ENCODE measurements at places on chromosomes 1 and 21.

GRCh38 chr1:28199328-28200233 is 23.1 kb upstream of the PTAFR start:
- DNase-seq: no peak

DNA sequence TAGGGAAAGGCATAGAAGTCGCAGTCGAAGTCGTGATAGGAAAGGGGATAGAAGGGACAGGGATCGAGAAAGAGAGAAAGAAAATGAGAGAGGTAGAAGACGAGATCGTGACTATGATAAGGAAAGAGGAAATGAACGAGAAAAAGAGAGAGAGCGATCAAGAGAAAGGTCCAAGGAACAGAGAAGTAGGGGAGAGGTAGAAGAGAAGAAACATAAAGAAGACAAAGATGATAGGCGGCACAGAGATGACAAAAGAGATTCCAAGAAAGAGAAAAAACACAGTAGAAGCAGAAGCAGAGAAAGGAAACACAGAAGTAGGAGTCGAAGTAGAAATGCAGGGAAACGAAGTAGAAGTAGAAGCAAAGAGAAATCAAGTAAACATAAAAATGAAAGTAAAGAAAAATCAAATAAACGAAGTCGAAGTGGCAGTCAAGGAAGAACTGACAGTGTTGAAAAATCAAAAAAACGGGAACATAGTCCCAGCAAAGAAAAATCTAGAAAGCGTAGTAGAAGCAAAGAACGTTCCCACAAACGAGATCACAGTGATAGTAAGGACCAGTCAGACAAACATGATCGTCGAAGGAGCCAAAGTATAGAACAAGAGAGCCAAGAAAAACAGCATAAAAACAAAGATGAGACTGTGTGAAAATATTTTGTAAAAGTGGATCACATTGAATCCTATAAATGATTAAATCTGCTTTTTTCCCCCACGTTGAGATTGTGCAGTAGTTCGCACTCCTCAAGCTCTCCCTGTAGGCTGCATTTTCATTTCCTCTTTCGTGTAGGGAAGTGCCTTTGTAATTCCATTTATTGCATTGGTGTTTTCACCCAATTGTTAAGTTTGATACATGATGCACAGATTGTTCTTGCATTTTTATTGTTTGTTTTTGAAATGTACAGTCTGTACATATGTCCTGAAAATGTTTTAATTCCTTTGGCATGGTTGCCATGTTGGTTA is 7.5 kb downstream of the PRPF38B start:
- no peak for DNase-seq

GRCh38 chr1:248815407-248816034 is 10.2 kb downstream of the SH3BP5L start:
- DNase-seq: no peak

DNA sequence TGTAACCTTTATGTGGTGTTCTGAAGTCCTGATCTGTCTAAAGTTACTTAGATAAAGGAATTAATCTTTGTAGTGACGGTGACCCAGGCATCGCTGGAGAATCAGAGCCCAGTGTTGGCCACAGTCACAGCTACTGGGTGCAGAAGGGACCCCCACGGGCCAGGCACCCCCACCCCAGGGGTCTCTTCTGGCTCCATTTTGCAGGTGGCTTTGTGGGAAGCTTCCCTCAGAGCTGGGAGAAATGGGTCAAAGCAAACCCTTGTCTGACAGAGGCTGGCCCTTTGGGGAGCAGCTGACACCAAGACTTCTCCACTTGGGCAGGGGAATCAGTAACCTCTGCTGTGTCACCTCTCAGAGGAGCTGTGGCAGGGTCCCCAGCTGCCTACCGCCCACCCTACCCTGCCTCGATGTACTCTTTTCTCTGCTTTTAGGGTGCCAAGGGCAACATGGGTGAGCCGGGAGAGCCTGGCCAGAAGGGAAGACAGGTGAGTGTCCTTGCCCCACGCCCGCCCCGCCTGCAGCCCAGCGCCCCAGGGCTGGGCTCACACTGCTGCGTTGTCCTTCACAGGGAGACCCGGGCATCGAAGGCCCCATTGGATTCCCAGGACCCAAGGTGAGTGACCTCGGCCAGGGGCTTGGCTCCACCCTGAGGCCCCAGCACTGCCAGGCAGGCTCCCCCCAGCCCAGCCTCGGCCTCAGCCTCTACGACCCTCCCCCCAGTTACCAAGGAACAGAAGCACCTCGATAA is 17.7 kb downstream of the COL6A2 start:
- DNase-seq: no peak
